ENCODE measurements at places on chromosomes 2 and 18.

DNA sequence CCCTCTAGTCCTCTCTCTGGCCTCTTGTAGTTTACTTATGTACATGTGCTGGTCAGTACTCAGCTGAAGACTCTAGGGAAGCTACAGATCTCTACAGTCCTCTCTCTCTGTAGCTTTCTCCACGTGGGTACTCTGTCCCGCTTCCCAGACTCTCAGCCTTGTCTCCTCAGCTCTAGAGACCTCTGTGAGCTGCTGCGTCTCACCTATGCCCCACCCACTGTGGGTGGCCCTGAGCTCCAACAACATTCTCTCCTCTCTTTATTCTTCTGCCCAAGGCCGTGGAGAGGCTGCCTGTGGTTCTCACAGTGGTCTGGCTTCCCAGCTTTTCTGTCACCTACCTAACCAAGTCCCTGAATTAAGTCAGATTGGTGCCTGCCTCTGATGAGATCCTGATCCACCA, 33.4 kb downstream of the MFSD6 start:
- DNase-seq = no peak

DNA sequence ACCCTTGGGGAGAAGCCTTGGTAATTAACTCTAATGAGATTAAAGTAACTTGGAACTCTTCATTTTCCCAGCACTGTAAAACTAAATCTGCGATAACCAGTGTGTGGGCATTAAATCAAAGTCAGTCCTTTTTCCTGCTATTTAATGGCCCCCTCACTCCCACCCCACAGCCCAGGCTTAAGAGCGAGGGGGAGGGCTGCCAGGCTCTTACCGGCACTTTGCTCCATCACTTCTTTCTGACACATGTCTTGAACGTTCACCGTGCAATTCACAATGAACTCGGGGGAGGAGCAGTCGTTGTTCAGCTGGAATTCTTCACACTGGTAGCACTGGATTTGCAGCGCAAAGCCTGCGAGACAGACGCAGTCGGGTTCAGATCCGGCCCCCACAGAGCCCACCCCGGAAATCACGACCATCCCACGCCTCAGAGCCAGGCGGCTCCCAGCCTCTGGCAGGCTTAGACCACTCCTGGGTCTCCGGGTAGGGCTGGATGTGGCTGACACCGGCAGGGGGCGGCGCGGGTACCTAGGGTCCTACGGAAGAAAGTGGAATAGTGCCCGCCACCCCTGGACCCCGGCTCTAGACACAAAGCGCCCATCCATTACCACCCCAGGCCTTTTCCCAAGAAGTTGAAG, 1.7 kb downstream of the LYPD1 start:
- DNase-seq = no peak

DNA sequence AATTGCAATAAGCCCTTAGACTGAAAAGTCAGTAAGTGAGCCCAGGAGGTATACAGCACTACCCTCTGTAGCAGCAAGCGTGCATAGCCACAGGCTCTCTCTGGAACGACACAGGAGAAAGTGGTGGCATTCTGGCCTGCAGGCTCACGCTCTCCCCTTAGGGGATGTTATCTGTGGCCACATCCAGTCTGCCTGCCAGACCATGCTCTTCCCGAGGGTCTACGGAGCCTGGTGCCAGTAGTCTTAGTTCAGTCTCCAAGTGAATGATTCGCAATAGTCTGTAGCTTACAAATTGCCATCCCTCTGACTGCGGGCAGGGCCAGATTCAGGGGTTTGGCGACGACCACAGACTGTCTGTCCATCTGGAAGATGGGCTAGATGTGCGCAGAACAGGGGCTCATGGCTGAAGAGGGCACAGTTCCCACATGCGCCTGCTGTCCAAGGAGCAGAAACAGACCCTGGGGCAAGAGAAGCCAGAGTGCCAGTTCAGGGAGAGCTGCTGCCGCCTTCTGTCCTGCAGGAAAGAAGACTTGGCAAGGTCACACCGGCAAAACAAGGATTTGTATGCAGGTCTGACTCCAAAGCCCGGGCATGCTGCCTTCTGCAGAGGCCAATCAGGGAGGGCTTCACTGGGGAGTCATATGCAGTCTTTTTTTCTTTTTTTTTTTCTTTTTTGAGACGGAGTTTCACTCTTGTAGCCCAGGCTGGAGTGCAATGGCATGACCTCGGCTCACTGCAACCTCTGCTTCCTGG, 3.5 kb upstream of the KLF11 start:
- DNase-seq = no peak

- DNase-seq = no peak
These were observed 73.9 kb upstream of the HPCAL1 start for GRCh38 chr2:10228611-10229365.

DNA sequence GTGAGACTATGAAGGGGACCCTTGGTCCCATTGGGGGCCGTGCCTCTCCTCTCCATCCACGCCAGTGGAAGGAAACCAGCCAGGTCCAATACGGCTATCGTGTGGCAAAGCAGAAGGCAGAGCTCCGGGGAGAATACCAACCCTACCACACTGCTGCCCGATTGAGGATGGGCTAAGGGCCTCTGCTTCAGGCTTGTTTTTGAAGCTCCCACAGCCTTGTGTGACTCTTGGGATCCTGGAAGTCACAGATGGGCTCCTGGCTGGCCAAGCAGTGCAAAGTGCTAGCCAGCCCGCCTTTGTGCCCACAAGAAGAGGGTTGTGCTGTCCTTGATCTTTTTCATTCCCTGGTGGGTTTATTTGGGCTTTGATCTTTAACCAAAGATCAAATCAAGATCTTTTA, 70.6 kb upstream of the ID2 start:
- no peak for DNase-seq

- no peak for DNase-seq
These were observed 13.5 kb upstream of the COLEC12 start for GRCh38 chr18:513826-514530.

DNA sequence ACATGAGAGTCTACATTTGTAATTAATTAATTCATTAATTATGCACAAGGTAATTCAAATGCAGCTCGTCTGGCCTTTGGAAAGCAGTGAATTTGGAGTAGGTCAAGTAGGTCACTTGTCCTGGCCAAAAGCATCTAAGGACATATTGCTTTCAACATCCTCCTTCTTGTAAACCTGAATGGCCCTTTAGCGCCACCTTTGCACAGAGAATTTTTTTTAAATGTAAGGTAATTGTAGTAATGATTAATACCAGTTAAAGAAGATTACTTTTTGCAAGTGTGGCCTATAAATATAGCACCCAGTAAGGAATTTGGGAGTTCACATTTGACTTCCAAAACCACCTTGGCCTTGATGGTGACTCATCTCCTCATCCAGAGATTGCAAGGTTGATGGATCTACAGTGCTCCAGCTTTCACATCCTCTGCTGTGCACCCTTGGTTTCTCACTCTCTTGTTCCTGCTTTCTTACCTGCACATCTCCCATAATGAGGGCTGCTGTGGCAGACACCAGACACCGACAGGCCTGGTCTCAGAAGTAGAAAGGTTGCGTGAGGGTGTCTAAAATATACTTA, 481.7 kb downstream of the TGIF1 start:
- DNase-seq = no peak

DNA sequence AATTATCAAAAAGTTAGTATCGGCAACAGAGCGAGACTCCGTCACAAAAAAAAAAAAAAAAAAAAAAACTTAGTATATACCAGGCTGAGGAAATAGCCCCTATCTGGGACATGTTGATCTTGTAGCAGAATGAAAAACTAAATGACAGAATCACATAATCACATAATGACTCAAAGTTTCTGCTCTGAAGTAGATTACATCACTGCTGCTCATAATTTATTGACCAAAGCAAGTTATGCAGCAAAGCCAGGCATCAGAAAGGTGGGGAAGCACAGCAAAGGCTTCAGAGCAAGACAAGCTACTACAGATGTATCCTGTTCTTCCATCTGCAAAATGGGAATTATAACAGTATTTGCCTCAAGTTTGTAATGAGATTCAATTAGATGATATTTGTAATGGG, 68.1 kb downstream of the BOD1L2 start:
- DNase-seq = no peak
